Kidney (tissue), 22 donors: ENCODE measurements at places on chromosomes 4 and X.

- no peak for DNase-seq
Observed at GRCh38 chrX:13803116-13803515, 13.8 kb downstream of the GPM6B start.

DNA sequence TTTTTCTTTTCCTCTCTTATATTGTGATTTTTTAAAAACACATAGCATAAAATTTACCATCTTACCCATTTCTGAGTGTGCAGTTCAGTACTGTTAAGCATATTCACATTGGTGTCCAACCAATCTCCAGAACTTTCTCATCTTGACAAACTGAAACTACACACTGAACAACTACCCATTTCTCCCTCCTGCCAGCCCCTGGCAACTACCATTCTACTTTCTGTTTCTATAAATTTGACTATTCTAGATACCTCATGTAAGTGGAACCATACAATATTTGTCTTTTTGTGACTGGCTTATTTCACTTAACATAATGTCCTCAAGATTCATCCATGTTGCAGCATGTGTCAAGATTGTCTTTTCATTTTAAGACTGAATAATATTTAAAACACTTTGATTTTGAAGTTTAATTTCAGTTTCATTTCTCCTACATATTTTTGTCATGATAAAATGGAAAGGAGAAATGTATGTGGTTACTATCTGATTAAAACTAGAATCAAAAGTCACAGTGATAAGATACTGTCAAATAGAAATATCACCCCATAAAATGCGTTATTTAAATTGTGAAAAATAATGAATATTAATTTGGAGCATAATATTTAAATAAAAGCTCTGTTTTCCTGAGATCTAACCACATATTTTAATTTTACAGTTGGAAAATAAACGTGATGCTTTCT is 122.8 kb downstream of the DIPK2B start:
- no peak for DNase-seq

- no peak for DNase-seq
Observed at GRCh38 chr4:182193311-182193710, 49.9 kb upstream of the TENM3 start.

GRCh38 chrX:69615779-69616456 is at the start of gene EDA:
Gene EDA (plus strand): TSS chrX:69616113.
- peak; percentile 91 for DNase-seq
